CD4-positive, alpha-beta T cell treated with Interleukin-21 for 1 hour (primary cell): ENCODE measurements at places on chromosomes 2 and 18.

DNA sequence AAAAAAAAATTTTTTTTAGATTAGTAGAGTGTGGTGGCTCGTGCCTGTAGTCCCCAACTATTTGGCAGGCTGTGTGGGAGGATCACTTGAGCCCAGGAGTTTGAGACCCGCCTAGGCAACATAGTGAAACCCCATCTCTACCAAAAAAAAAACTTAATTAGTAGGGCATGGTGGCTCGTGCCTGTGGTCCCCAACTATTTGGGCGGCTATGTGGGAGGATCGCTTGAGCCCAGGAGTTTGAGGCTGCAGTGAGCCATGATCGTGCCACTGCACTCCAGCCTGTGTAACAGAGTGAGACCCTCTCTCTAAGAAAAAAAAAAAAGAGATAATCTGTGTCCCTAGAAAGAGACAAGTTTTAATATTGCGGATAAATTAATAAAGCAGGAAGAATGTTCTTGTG lies 8.8 kb downstream of the GPR55 start:
- no peak for DNase-seq

GRCh38 chr2:6526093-6526824 lies 339.4 kb downstream of the CMPK2 start:
- no peak for DNase-seq

DNA sequence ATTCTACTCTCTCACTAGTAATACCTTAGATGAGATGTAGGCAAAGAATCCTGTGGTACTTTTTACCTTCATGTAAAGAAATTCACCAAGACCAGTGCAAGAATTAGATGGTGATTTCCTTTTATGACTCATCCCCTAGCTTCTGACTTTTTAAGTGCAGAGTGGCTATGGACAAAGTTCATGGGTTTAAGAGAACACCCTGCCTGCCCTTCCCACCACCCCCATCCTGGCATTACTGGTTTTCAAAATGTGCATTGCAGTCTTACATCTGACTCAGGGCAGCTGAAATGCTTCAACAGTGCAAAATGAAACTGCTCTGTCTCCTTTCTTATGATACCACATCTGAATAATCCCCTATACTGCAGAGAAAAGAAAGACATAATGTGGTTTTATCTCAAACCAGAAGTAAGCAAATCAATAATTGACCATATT lies 22.6 kb downstream of the MAIP1 start:
- DNase-seq: no peak

- DNase-seq: no peak
Observed at GRCh38 chr2:202682274-202682673, 47.5 kb downstream of the FAM117B start.

DNA sequence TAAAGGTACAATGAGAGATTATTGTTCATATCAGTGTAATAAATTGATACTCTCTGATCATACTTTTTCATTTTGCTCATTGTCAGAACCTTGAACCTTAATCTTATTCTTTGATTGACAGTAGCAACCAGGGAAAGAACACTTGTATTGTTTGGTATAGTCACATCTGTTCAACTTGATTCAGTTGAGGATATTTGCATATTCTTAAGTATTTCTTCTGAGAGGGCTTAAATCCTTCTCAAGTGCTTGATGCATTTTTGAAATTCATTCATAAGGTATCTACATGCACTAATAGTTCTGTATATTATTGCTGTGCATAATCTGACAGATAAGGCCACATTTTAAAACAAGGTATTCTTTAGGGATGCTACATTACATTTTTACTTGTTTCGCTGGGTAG lies 118.9 kb downstream of the EHBP1 start:
- DNase-seq: no peak

- no peak for DNase-seq
Observed at GRCh38 chr2:238684362-238685326, 163.2 kb upstream of the TWIST2 start.

GRCh38 chr2:18169893-18170175 lies 291.4 kb downstream of the KCNS3 start:
- no peak for DNase-seq

GRCh38 chr2:200337621-200338020 lies 31.1 kb downstream of the SPATS2L start:
- DNase-seq: no peak

DNA sequence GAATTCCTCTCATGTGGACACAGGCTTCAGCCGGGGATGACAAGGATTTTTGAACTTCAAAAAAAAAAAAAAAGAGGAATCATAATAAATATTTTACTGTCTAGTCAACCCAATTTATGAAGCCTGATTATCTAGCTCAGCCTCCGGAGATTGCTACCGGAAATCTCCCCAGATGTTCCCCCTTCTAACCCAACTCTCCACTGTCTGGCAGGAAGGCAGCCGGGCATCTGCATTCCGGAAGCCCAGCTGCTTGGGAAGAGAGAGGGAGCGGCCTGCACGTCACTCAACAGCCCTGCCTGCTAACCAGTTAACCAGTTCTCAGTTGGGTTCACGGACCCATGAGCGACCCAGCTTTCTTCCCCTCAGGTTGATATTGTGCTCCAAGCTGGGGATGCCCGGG lies 87.2 kb upstream of the POU3F3 start:
- DNase-seq: no peak

DNA sequence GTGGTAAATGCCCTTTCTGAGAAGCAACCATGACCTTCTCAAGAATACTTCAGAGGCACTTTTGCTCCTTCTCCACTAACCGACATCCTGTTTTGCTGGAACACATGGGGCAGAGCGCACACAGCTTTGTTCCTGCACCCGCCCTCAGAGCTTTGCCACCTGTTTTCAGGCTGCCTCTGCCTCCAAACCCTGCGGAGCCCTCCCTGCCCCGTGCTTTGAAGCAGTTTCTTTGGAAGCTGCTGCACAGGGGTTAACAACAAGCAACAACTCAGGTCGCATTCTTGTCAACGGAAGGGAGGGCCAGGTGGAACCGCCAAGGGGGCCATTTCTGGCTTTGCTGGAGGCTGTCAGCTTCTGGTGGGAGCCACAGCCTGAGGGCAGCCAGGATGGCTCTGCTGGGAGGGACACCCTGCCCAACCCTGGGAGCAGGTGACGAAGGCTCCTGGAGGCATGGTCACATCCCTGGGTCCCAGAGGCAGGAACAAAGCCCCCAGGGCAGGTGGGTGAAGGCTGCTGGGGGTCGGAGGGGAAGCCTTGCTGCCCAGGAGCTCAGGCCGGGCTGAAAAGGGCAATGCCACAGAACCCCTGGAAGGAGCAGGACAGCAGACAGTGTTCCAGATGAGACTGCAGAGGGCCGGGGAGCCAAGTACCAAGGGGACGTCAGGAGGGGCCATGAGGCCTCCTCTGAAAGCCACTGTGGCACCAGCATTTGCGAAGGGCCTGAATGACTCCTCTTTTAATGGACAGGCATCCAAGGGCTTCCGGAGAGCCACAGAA lies 46.8 kb downstream of the MRPS5 start:
- peak; percentile 77 for DNase-seq

GRCh38 chr2:138708682-138709241 lies 71.4 kb downstream of the NXPH2 start:
- DNase-seq: no peak

- no peak for DNase-seq
Observed at GRCh38 chr2:220243571-220243970, 616.1 kb downstream of the SLC4A3 start.

GRCh38 chr2:149904352-149905175 lies 317.0 kb upstream of the MMADHC start:
- no peak for DNase-seq

DNA sequence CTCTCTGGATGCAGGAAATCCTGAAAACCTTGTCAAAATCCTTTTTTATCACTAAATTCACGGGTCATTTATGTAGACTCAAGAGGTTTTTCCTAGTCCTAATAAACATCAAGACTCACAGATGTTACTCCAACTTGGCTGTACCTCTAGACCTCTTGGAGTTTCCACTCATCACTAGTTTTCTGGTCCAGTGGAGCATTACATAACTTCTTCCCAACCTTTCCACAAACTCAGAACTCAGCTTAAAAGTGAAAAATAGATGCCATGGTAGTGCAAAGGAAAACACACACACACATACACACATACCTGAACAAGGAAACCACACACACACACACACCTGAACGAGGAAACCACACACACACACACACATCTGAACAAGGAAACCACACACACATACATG lies 807.2 kb downstream of the LRP1B start:
- DNase-seq: no peak

DNA sequence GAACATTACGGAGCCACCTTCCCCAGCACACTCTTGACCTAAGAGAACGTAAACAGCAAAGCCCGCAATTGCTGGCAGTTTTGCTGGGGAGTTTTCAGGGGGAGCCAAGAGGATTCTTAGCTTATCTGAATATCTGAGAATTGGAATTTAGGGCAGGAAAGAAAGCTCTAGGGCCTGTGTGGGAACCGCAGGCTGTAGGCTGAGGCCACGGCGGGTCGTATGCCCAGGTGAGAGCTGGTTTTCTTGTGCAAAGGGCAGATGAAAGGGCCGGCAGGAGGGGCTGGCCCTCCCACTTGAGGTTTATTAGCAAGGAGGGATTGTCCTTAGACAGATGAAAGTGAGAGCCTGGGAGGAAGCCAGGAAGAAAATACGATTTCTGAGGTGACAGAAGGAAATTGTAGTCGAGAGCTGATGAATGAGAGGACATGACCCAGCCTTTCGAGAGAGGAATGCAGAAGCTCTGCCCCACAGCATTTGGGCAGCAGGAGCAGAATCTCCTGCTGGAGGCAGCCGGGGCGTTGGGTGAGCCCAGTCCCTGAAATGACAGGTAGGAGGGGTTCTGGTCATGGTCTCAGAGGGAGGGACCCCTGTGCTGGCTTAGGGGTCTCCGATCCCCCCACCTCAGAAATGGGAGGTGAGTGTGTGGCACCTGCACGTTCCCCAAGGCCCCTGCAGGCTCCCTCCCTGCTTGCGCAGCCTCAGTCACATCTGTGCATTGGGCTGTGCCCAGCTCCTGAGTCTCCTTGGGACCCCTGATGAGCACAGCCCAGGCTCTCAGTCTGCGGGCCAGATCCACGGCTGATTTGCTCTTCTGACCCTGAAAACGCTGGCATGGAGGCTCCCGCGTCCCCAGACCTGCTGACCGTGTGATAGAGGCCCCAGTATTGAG lies 61.1 kb downstream of the CABLES1 start:
- no peak for DNase-seq

DNA sequence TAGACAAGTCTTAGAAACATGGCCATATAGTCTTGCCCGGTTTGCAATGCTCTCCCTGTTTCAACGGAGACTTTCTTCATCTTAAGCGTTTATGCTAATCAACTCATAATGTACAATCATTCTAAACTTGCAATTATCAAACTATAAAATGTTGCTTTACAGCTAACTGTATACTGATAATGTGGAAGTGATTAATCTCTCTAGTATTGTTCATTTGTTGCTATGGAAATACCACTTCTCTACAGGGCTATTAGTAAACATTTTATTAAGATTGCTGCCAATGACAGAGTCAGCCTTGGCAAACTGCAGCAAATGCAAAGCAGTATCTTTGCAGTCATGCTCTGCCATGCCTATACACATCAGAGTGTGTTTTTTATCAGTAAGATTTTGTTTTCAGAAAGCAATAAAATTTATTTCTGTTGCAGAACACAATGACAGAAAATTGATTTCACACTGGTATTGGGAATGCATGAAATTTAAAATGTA lies 1201.8 kb upstream of the CDH2 start:
- no peak for DNase-seq

- DNase-seq: no peak
Observed at GRCh38 chr2:36675579-36676282, 20.8 kb upstream of the VIT start.
